NCI-H774 (cell line): ENCODE measurements at places on chromosomes 11 and 22.

DNA sequence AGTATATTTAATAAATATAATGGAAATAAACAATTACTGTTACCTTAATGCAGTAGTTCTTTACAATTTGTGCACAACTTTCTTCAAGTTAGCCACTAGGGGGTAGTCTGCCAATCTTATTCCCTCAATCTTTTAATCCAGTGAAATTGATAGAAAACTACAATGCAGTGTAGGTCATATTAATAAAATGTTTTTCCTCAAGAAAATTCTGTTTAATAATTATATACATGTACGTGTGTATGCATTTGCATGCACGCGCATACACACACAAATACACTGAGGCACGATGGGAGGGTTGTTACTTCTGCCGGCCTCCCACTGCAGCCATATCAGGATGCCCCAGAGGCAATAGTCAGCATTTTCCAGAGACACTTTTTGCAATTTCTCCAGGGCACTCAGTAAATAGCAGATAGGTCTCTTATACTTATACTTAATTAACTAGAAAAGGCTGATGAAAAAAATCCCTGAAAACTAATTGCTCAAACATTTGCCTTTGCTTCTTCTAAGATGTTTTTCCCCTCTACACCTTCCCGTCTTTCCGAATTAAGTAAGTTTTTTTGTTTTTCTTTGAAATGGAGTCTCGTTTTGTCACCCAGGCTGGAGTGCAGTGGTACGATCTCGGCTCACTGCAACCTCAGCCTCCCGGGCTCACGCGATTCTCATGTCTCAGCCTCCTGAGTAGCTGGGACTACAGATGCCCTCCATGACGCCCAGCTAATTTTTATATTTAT is 3.1 kb downstream of the GAB2 start:
- no peak for DNase-seq

DNA sequence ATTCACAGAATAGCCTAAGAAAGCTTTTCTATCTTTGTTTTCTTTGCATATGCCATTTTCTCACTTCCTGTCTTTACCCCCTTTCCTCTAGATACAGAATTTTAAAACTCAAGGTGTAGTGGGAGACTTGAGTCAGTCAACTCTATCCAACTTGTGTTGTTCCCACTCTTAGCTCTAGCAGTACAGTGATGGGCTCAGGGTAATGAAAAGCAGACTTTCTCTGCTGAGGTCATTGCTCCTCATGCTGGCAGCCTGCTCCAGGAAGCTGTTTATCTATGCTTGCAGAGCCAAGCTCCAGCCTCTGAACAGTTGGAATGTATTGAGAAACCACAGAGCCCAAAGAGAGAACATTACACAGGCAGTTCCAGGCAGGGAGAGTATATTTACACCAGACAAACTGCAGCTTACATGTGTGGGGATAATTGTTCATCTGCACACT is 68.1 kb downstream of the CSTPP1 start:
- DNase-seq = peak; percentile 53

- DNase-seq = no peak
Observed at GRCh38 chr11:79050786-79051185, 390.0 kb downstream of the TENM4 start.

GRCh38 chr11:102014756-102015155 is 32.5 kb upstream of the CFAP300 start:
- DNase-seq = no peak

GRCh38 chr11:80503990-80504389 is 1063.2 kb upstream of the TENM4 start:
- DNase-seq = no peak

GRCh38 chr11:57134284-57134683 is 47.5 kb upstream of the LRRC55 start:
- DNase-seq = no peak

DNA sequence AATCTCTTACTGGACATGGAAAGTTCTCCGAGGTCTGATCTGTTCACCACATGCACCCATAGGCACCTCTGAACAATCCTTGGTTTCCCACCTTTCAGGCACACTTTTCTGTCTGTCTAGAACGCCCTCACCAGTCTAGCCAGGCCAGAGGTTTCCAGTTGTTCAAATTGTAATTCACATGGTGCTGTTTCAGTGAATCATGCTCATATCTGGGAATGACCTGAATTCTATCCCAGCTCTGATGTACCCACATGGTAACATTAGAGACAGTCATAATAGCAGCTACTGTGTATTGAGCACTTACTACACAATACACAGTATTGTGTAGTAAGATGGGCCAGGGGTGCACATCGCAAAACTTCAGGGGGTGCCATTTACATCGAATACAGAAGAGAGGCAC is 138.2 kb downstream of the COMMD9 start:
- no peak for DNase-seq

GRCh38 chr22:50581950-50582492 is 628 bp downstream of the CHKB start:
- DNase-seq = no peak

DNA sequence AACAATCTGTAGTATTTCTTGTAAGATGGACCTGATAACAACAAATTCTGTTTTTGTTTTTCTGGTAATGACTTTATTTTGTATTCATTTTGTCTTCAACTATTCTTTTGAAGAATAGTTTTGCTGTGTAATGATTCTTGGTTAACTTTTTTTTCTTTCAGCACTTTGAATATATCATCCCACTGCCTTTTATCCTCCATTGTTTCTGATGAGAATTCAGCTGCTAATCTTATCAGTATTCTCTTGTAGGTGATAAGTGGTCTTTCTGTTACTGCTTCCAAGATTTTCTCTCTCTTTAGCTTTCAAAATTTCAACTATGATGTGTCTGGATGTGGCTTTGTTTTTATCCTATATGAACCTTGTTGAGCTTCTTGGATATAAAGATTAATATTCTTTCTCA is 21.5 kb downstream of the GALNT18 start:
- DNase-seq = no peak

DNA sequence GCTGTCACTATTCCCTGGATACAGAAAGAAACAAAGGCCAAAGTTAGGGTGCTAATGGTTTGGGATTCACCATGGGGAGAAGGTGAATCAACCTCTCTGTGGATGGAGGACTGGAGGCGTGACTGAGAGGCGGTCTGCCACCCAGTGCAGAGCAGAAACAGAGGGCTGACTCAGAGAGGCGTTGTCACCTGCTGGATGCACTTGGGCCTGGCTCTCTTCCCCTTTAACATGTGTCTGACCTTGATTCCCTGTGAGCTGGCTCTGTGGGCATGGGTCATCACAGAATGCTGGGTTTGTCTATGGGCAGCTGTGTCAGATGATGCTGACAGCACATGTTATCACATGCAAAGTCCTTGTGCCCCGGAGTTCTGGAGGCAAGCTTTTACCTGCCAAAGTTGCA is 75.9 kb downstream of the LDLRAD3 start:
- DNase-seq = no peak

DNA sequence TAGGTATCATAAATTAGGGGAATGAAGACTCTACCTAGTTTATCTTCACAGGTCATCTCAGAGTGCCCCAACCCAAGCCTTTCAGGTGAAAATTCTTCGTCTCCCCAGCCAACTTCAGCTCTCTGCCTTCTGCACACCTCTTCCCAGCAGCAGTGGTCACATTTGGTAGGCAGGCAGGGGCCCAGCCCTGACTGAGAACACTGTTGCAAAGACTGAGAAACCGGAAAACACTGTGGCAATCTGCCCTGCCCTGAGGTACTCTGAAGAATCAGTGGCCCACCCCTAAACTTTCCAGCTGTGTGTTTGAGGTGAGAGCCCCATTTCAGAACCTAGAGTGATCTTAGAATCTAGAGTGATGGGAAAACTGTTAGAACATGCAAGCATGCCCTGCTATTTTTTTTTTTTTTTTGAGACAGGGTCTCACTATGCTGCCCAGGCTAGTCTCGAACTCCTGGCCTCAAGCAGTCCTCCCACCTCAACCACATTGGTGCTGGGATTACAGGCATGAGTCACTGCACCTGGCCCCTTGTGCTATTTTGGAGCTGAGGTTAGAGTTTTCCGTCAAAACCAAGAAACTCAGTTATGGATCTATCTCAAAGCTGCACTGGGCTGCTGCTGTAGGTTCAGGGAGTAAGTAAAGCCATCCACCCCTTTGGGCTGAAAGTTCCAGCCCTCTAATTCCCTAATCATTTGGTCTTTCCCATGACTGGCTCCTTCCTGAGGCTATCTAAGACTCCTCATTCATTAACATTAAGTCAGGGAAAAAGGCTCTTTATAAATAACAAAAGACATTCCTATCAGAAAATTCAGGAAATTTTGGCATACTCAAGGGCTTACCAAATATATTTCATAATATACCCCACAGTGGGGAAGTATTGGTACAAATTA is 1.7 kb upstream of the LDHA start:
- no peak for DNase-seq

GRCh38 chr11:75163921-75164849 is 13.3 kb downstream of the SLCO2B1 start:
- no peak for DNase-seq

- no peak for DNase-seq
Observed at GRCh38 chr11:17839450-17839849, 104.9 kb downstream of the KCNC1 start.

GRCh38 chr11:87425391-87425790 is 387.7 kb downstream of the TMEM135 start:
- DNase-seq = no peak

GRCh38 chr11:15580056-15580774 is 465.5 kb downstream of the INSC start:
- no peak for DNase-seq

- DNase-seq = no peak
Observed at GRCh38 chr11:103910721-103911120, 125.7 kb upstream of the DDI1 start.

GRCh38 chr11:126123686-126124085 is 61.0 kb upstream of the CDON start:
- no peak for DNase-seq

- no peak for DNase-seq
Observed at GRCh38 chr11:122362381-122362780, 246.4 kb upstream of the BLID start.

- DNase-seq = no peak
Observed at GRCh38 chr11:90919332-90919731, 696.5 kb upstream of the CHORDC1 start.

GRCh38 chr11:128488471-128488870 is 98.9 kb downstream of the ETS1 start:
- no peak for DNase-seq

DNA sequence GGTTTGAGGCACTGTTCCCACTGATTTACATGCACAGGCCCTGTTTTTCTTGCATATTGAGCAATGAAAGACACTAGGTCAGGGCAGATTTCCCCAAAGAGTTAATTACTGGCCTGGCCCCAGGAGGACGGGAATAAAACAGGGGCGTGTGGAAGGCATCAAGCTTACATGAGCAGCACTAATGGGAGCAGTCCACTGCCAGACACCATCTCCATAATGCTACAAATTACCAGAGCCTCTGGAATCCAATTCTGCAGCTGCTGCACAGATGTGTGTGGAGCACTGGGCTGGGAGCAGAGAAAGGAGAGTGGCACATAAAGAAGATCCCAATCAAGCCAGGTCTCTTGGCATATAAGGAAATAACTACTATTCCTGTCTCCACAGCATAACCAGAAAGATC is 96.9 kb downstream of the CCDC34 start:
- DNase-seq = no peak

DNA sequence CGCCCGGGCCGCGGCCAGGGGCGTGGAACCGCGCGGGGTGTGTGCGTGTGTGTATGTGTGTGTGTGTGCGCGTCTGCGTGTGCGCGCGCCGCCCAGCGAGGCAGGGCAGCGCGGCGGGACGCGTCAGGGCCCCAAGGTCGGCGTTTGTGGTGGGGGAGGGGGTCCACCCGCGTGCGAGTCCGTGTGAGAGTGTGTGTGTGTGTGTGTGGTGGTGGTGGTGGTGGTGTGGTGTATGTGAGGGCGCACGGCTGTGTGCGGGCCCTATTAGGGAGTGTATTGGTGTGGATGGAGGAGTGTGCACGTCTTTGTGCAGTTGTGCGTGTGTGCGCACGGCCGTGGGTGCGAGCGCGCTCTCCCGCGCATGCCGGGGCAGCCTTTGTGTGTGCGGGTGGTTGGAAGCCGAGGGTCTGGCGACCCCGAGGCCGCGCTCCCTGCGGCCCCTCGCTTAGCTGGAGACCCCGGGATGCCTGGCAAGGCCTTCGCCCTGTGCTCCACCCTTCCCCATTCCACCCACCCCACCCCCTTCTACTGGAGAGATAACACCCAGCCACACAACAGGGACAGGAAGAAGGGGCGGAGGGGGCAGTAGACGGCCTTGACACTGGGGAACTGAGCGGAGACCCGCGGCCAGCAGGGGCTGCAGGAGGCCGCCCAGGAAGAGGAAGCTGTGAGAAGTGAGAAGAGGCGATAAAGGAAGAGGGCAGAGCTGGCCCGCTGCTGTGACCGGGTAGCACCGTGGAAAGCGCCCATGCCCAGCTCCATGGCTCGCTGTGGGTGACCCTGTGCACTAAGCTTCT is 528 bp upstream of the ARRB1 start:
- no peak for DNase-seq

GRCh38 chr11:105870516-105871113 is 151.4 kb downstream of the MSANTD4 start:
- no peak for DNase-seq

- DNase-seq = no peak
Observed at GRCh38 chr11:72701466-72701865, 27.2 kb upstream of the PDE2A start.

- no peak for DNase-seq
Observed at GRCh38 chr22:33242078-33242477, 183.9 kb upstream of the SYN3 start.

- no peak for DNase-seq
Observed at GRCh38 chr11:46162700-46163099, 41.4 kb upstream of the PHF21A start.

GRCh38 chr11:66904055-66904454 is 47.2 kb downstream of the LRFN4 start:
- no peak for DNase-seq

DNA sequence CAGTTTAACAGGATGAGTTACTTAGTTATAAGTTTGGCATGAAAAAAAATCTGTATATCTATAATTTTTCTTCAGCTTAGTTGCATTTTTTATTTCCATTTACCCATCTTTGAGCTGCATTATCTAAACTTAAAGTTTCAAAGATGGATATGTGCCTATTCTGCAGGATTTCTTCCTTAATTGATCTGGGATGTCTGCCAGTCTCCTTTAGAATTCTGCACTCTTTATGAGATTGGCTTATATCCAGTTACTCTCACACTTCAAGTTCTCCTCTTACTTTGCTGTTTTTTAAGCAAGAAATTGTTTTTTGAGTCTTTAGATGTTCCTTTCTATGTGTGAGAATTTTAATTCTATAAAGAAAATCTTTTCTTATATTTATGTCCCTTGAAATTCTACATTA is 5.1 kb upstream of the PDGFD start:
- no peak for DNase-seq

- no peak for DNase-seq
Observed at GRCh38 chr11:104329078-104329665, 165.2 kb upstream of the PDGFD start.

- DNase-seq = no peak
Observed at GRCh38 chr11:86145439-86146156, 76.7 kb upstream of the PICALM start.
